IPS DF 19.7 (cell line): ENCODE measurements at places on chromosomes 2 and 18.
A peak's percentile ranks its signal among the peaks of the same experiment; 100 is the strongest.

GRCh38 chr2:164766216-164766953 lies 75.2 kb downstream of the COBLL1 start:
- no peak for DNase-seq

DNA sequence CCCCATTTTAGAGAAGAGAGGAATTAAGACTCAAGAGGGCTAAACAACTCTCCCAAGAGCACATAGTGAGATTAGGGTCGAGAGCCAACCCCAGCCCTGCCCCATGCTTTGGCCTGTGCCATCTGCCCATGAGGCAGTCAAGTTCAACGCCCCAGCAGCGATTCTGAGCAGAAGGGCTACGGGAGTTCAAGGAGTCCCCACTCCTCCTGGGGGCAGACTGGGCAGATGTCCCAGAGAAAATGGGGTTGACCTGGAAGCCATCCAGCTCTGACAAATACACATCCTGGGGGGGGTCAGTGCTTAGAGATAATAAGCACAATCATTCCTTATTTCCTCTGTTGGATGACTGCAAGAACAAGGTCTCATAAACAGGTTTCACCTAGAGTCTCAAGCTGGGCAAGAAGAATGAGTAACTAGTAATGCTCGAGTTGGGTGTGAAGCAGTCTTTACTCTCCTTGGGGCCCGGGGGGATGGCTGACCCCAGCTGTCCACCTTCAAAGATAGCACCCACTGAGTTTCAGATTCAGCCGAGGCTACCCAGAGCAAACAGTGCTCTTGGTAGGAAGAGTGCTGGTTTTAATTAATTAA lies 716.4 kb downstream of the RNF144A start:
- DNase-seq = no peak

DNA sequence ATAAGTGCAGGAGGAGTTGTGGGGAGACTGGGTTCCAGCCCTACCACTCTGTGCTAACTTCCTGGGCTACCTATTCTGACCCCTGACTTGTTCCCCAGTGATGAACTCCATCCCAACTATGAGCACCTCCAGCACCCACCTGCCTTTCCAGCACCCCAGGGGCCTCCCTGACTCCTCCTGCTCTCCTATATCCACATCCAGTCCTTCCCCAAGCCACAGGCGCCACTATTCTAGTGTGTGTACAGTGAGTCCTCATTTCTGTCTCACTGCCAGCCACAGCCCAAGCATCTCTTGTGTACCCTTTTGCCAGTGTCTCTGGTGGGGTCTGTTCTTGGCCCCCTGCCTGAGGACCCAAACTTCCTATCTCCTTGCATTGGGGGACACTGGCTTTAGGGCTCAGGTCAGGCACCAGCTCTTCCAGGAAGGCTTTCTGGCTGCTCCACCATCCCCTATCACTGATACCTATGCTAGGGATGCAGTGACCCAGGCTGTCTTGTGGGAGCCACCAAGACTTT lies 145.2 kb downstream of the INHBB start:
- no peak for DNase-seq

DNA sequence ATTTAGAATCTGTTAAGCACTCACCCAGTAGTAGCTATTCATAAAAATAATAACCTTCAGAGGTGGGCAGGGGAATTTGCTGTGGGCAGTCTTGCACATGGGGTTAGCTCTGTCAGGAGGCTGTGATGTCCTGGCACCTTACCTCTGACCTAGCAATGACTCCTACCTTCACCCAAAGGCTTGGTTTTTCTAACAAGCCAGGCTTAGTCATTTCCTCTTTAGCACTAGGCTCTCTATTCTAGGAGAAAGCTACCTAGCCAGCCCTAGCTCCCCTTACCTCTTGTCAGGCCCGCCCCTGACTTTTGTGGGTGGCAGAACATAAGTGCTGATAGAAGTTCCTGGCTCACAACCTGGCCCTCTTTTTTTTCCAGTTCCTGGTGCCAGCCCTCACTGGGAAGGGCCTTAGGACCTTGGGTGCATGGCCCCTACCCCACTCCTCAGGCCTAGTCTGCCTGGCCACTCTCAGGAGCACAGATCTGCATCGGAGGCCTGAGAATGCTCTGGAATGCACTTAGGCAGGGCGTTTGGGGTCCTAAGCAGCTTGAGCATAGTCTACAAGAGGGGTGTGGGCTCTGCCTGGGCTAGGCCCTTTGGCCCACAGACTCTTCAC lies 17.7 kb downstream of the CPLX4 start:
- DNase-seq = no peak

- no peak for DNase-seq
Measured at GRCh38 chr18:61575419-61575818, 242.2 kb downstream of the CDH20 start.

DNA sequence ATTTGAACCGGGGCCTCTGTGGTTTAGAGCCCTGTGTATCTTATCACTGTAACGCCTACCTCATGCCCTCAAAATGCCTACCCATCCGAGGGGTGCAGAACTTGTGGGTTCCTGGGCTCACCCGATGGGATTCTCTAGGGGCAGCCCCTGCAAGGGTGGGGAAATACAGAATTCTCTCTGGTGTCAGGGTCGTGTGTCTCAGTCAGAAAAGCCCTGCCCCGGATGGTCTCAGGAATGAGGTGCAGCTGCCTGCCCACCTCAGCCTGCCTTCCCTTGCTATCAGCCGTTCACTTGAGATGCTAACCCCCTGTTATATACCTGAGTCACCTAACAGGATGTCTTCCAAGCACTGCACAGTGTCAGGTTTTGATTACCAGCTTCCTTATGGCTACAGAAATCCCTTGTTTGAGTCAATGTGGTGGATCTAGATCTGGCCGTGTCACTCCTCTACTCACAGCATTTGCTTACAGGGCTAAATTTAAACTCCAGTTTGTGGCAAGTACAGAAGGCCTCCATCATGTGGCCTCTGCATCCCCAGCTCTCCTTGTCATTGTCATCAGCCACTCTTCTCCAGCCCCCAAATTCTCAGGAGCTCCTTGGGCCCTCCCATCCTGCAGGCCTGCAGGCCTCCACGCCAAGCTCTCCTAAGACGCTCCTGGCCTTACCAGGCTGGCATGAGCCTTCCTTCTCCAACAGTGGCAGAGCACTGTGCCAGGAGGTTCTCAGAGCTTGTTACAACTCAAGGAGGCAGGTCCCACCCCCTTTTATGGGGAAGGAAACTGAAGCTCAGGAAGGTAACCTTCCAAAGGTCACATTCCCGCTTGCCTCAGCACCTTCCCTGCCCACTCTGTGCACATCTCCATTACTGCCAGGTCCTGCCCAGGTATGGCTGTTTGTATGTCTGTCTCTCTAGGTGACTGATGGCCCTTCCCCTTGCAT lies 14.3 kb upstream of the MAP3K2 start:
- no peak for DNase-seq

GRCh38 chr2:96684883-96685576 lies 42.5 kb downstream of the FER1L5 start:
- DNase-seq = no peak

DNA sequence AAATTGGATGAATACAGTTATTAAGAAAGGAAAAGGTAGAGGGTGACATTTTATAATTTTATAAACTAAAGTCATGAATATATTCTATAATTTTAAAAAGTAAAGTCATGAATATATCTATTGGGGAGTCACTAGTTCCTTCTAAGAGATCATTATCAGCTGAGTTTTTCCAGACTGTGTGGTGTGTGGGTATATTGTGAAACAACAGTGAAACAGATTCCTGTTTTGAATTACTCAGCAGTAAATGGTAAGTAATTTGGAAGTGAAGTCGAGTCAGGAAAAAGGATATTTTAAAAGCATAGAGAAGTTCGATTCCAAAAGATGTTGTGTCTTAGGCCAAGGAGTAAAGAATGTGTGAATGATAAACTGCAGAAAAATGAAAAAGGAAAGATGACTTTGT lies 1018.2 kb upstream of the NXPH2 start:
- no peak for DNase-seq

- no peak for DNase-seq
Measured at GRCh38 chr18:10776493-10776892, 250.7 kb downstream of the NAPG start.

- no peak for DNase-seq
Measured at GRCh38 chr2:6423157-6423556, 442.6 kb downstream of the CMPK2 start.

GRCh38 chr2:163662141-163662780 lies 73.5 kb downstream of the FIGN start:
- DNase-seq = no peak

GRCh38 chr2:241064008-241064801 lies 37.9 kb downstream of the MTERF4 start:
- no peak for DNase-seq

DNA sequence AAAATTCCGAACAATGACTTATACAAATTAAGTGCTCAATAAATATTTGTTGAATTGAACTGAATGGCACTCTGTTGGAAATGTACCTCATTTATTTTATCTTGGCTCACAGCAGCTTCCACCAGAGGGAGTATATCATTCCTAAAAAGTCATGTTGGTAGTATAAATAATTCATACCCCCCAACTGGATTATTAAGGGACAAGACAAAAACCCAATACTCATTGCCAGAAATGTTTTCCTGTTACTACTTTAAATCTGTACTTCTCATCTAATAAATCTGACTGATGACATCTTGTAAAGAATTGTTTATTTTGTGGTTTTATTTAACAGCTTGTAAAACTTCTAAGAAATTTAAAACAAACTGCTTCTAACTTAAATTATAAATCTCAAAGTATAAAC lies 163.9 kb downstream of the CDH2 start:
- DNase-seq = no peak

DNA sequence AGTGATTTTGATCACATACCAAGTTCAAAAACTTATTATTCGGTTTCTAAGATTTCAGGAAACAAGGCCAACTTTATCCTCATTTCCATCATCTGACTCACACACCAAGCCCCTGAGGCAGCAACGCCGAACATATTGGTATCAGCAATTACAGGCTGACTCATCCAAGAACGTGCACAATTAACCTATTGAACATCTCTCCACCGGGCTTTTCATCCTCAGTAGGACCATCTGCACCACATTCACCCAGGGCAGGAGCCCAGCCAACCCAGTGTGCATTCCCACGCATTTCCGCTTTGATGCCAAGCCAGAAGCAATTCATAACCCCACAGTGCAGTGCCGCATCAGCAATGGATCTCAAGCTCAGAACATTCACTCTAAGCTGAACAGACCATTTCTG lies 52.9 kb downstream of the SCG2 start:
- no peak for DNase-seq

GRCh38 chr2:191539068-191539467 lies 138.9 kb upstream of the NABP1 start:
- no peak for DNase-seq

DNA sequence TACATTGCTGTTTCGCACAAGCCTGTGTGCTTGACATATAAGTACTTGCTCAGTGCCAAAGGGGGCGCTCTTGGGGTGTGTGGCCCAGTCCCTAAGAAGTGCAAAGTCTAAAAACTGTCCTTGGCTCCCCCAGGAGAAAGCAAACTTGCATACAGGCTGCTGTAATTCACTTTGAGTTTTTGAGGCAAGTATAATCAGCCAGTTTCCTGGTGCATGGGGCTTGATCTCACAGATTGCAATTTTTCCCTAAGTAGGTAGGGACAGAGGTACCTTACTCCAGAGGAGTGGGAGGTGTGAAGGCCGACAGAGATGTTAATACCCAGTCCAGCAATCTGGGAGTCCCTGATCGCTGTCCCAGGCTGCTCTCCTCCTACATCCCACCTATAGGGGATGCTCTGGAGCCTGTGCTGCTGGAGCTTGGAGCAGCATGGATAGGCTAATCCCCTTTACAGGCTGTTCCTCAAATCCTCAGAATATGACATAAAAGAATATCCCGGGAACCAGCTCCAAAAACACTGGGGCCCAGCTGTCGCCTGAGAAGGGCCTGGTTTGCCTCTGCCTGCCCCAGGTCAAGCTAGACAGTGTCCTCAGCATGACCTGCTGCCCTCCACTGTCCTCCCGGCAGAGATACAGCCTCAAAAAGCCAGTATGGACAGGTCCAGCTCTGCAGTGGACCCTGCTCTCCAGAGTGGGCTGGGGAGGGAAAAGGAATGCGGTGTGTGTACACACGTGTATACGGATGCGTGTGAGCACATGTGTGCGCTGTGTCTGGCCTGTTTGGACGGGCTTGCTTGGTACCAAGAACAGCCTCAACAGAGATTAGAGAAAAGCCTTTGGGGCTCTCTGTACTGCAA lies 136.5 kb upstream of the HAAO start:
- DNase-seq = peak; percentile 57

- no peak for DNase-seq
Measured at GRCh38 chr18:79877163-79878091, 74.0 kb downstream of the SLC66A2 start.

- DNase-seq = no peak
Measured at GRCh38 chr2:98460573-98461497, 16.2 kb downstream of the INPP4A start.

- DNase-seq = no peak
Measured at GRCh38 chr2:240970104-240970503, 28.3 kb upstream of the SNED1 start.

DNA sequence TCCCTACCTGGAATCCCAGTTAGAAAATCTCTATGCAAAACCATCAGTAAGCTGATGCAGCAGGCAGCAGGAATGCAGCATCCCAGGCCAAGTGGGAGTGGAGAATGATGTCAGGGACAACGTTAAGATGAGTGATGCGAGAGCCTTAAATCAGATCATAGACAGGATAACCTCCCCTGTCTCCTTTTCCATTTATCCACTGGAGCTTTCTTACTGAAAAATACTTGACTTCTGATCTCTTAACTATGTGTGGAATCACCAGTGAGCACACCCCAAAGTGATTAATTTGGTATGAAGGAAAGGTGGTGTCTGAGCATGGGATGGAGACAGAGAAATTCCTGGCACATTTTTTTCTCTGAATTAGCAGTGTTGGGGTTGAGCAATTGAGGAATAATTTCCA lies 98.0 kb downstream of the RND3 start:
- no peak for DNase-seq

DNA sequence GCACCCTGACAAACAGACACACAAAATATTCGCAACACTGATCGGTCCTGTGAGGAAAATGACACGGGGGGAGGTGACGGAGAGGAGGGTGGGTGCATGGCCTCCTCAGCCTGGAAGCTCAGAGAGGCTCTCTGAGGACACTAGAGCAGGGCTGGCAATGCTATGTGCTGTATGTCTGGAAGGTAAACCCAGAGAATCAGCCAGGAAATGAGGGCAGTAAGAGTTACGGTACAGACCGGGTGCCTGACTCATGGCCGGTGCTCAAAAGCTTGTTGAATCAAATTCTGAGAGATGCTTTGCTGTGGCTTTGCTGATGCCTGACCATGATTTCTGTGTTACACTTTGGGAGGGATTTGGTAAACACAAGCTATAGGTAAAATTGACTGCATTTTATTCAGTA lies 81.9 kb downstream of the CCDC93 start:
- DNase-seq = no peak
